ENCODE measurements at places on chromosomes 3 and 15.

GRCh38 chr15:75028991-75029377 is 5.6 kb downstream of the PPCDC start:
- DNase-seq: no peak

DNA sequence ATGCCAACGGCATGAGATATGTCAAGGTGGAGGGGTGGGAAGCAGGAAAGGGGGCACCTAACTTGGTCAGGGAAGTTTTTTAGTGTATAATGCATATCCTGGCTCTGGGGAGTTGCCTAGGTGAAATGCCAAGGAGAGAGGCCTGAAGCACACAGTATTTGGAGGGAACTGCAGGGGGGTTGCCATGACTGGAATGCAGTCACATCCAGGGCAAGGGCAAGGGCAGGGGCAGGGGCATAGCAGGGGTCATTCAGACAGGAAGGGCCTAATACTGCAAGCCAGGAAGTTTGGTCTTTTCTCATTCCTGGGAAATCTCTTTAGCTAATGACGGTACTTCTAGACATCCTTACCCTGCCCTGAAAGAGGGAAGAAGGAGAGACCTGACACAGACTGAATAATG is 60.5 kb downstream of the MYRIP start:
- DNase-seq: no peak

GRCh38 chr3:39808467-39809180 is 785 bp upstream of the MYRIP start:
- DNase-seq: no peak

DNA sequence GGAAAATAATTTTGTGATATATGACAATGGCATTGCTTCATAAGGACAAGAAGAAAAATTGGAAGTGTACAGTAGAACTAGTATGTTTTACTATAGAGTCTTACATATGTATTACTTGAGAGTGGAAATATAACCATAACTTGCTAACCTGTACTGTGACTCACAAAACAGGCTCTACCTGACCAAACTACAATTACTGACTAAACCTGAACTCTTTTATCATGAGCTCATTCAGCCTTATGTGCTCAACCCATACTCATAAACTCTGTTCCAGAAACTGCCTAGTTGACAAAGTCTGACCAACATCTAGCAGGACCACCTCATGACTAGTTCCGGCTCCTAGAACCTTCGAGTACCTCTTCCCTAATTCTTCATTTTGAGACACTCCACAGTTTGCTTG is 6.3 kb downstream of the CDIN1 start:
- DNase-seq: no peak

- no peak for DNase-seq
Measured at GRCh38 chr3:186107215-186108105, 1.4 kb downstream of the ETV5 start.

GRCh38 chr3:177687291-177687690 is 490.0 kb upstream of the TBL1XR1 start:
- no peak for DNase-seq

- no peak for DNase-seq
Measured at GRCh38 chr3:175655351-175655750, 796.2 kb downstream of the NAALADL2 start.

- no peak for DNase-seq
Measured at GRCh38 chr15:80343554-80343992, 60.6 kb upstream of the ARNT2 start.

- DNase-seq: no peak
Measured at GRCh38 chr3:158732856-158733200, 571 bp upstream of the RARRES1 start.

DNA sequence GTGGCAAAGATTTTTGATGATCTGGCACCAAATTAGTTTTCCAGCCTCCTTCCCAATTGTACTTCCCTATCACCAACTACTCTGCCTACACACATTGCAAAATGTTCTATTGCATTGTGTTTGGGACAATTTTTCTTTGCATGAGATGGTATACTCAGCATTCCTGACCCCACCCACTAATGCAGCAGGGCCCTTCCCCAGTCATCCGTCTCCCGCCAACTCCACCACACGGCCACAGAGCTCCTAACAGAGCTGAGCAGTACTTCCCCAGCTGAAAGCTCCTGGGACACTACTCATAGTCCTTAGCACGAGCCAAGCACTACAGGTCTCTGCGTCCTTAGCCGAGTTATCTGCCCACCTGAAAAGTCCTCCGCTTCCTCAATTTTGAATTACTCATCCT is 34.2 kb downstream of the TXNRD3 start:
- no peak for DNase-seq
